Suprapubic skin (tissue), 4 donors: ENCODE measurements at places on chromosomes 3 and 15.

- peaks cover 59% of the 10 kb centered on the region for H3K4me1 ChIP-seq
- no peak for DNase-seq
- no peaks in the 10 kb centered on the region for H3K36me3 ChIP-seq
- peak overlapping the region; percentile 86 for H3K27ac ChIP-seq
Observed at GRCh38 chr3:45593708-45594601, 596 bp upstream of the LIMD1 start.

- H3K36me3 ChIP-seq = no peaks in the 10 kb centered on the region
- H3K4me1 ChIP-seq = peaks cover 43% of the 10 kb centered on the region
- peak overlapping the region; percentile 78 for H3K27ac ChIP-seq
- peak overlapping the region; percentile 75 for H3K4me3 ChIP-seq
- no peak for DNase-seq
- H3K27me3 ChIP-seq = no peaks in the 10 kb centered on the region
Observed at GRCh38 chr3:32106929-32107362, 526 bp downstream of the GPD1L start.

DNA sequence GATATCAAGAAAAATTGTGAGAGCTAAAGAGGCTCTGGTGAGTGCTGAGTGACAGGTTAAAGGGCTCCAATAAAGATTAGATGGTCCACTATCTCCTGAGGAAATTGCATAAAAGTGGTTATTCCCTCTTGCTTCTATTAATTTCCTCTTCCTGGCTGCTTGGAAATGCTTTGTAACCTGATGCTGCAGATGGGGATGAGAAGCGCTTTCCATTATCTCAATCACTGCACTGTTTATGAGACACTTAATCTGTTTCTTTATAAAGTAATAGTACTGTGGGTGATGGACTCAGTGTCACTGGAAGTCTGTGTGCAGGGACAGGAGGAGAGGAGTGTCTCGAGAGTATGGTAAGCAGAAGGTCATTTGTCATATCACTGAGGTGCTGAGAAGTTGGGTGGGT is 305.3 kb downstream of the EPHB1 start:
- no peaks in the 10 kb centered on the region for H3K27me3 ChIP-seq
- no peak for DNase-seq
- no peaks in the 10 kb centered on the region for H3K4me1 ChIP-seq
- H3K27ac ChIP-seq = no peak overlapping the region
- H3K4me3 ChIP-seq = no peak overlapping the region
- H3K36me3 ChIP-seq = no peaks in the 10 kb centered on the region

DNA sequence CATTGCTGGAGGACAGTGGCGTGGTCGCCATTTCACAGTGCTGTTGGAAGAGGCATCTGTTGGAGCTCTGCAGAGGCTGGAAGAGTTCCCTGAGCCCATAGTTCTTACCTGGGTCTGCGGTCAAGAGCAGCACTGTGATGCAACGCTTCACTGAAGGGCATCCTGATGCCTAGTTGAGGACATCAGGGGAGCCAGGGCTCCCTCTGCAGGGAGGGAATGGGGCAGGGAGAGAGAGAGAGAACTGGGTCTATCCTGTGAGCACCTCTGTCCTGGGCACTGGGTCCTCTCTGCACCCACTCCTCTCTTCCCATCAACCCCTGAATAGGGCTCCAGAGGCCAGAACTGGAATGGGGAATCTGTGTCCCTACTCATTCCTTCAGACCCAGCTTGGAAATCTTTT is 23.9 kb upstream of the MOBP start:
- peaks cover 3% of the 10 kb centered on the region for H3K4me1 ChIP-seq
- no peaks in the 10 kb centered on the region for H3K36me3 ChIP-seq
- H3K27me3 ChIP-seq = no peaks in the 10 kb centered on the region
- no peak overlapping the region for H3K27ac ChIP-seq
- no peak overlapping the region for H3K4me3 ChIP-seq

GRCh38 chr15:22845289-22845900 is 6.9 kb downstream of the NIPA2 start:
- H3K4me3 ChIP-seq = no peak overlapping the region
- peaks cover 6% of the 10 kb centered on the region for H3K4me1 ChIP-seq
- peaks cover 26% of the 10 kb centered on the region for H3K36me3 ChIP-seq
- H3K27ac ChIP-seq = no peak overlapping the region

- no peak for DNase-seq
- no peaks in the 10 kb centered on the region for H3K36me3 ChIP-seq
- H3K4me1 ChIP-seq = no peaks in the 10 kb centered on the region
- no peak overlapping the region for H3K4me3 ChIP-seq
Observed at GRCh38 chr3:159062734-159063410, 261.0 kb downstream of the MFSD1 start.

GRCh38 chr15:65085207-65085753 is 8.7 kb downstream of the KBTBD13 start:
- H3K4me1 ChIP-seq = peaks cover 49% of the 10 kb centered on the region
- H3K4me3 ChIP-seq = no peak overlapping the region
- no peaks in the 10 kb centered on the region for H3K36me3 ChIP-seq
- DNase-seq = no peak
- peaks cover 6% of the 10 kb centered on the region for H3K27me3 ChIP-seq

- H3K4me3 ChIP-seq = no peak overlapping the region
- no peaks in the 10 kb centered on the region for H3K27me3 ChIP-seq
- H3K36me3 ChIP-seq = no peaks in the 10 kb centered on the region
- H3K4me1 ChIP-seq = no peaks in the 10 kb centered on the region
- DNase-seq = no peak
- no peak overlapping the region for H3K27ac ChIP-seq
Observed at GRCh38 chr3:171055336-171056178, 29.0 kb upstream of the SLC2A2 start.

DNA sequence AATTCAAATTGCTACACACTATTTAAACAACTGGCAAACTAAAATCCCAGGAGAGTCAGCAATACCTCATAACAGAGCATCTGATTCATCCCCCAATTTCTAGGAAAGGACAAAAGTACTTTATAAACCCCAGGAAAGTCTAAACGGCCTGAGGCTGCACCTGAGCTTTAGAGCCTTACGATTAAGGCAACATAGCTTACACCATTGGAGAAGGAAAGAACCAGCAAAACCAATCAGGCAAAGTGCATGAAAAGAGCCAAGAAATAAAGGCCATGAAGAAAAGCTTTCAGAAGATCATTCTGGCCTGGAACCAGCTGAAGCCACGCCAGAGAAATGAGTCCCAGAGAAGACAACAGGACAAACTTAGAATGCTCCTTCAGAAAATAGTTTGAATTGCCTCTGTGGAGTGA is 48.1 kb downstream of the PTPN9 start:
- H3K27ac ChIP-seq = peak overlapping the region; percentile 68
- H3K27me3 ChIP-seq = no peaks in the 10 kb centered on the region
- peaks cover 6% of the 10 kb centered on the region for H3K36me3 ChIP-seq
- DNase-seq = peak; percentile 71
- H3K4me1 ChIP-seq = peaks cover 29% of the 10 kb centered on the region
- peak overlapping the region; percentile 6 for H3K4me3 ChIP-seq
